ENCODE measurements at places on chromosomes 12 and 14.

DNA sequence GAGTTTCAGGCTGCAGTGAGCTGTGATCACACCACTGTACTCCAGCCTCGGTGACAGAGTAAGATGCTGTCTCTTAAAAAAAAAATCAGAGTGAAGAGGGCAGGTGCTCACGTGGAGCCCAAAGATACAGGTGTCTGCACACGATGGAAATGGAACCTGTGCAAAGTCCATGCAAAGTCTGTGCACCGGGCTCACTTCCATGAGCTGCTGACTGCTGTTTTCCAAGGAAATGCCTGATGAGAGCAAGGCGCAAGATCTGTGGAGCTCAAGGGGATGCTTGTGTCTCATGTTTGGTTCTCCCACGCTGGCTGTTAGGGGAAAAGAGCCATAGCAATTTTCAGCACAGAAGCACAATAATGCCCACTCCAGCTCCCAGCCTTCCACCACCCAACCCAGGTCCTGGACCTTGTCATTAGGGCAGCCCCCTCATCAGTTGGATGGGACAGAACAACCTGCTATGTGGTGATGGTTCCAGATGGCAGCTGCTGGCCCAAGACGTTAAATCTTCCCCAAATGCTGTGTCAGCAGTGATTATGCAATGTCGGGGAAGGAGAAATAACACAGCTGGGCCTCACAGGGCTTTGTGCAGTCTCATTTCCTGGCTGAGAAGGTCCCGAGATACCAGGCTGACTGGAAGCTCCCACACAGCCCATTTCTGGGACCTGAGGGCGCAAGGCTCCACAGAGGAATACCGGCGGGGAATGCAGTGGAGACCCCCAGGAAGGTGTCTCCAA lies 27.9 kb upstream of the DICER1 start:
- no peak for DNase-seq

GRCh38 chr12:106091446-106091820 lies 47.3 kb downstream of the NUAK1 start:
- DNase-seq = no peak

DNA sequence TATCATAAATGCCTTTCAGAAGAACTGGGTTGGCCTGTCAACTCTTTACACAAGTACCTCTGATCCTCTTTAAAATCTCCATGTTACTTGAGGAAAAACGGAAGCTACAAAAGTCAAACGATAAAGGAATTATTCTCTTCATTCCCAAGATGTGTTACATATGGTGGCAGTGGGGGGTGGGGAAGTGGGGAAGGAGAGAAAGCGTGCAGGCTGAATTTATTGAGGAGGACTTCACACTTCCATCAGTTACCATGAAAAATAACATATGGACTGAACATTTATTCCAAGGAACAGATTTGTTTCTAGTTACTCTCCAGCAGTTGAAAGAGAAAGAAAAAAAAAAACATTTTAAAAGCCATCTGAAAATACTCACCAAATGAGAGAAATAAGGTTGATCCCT lies 474.4 kb upstream of the DCN start:
- DNase-seq = no peak

GRCh38 chr12:64407342-64408223 lies 3.4 kb downstream of the XPOT start:
- no peak for DNase-seq

DNA sequence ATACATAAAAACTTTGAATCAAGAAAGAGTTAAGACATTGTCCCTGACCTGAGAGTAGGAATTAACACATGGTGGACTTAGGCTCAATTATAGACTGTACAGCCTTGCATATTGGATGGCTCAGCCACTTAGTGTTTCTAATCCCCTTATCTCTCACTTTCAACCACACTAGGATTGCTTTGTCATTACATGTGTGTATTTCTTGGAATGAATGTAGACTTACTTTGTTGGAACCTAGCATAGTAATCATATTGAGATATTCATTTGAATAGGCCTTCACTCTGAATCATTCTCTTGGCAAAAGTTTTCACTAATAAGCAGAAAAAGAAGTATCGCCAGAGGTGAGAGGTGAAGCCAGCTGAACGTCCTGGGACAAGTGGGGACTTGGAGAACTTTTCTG lies 1973.9 kb upstream of the FLRT2 start:
- no peak for DNase-seq

GRCh38 chr14:70744641-70745040 lies 64.7 kb downstream of the MAP3K9 start:
- DNase-seq = no peak

DNA sequence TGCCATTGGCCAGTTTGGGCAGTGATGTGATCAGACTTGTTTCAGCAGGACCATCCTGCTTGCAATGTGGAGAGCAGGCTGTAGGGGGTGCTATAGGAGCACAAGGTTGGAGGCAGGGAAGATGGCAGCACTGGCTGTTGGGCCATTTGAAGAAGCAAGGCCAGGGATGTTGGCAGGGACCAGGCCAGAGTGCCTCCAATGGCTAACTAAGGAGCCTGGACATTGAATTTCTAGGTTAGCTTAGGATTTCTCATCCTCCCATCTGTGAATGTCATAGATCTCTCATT lies 23.5 kb downstream of the FGF23 start:
- no peak for DNase-seq

DNA sequence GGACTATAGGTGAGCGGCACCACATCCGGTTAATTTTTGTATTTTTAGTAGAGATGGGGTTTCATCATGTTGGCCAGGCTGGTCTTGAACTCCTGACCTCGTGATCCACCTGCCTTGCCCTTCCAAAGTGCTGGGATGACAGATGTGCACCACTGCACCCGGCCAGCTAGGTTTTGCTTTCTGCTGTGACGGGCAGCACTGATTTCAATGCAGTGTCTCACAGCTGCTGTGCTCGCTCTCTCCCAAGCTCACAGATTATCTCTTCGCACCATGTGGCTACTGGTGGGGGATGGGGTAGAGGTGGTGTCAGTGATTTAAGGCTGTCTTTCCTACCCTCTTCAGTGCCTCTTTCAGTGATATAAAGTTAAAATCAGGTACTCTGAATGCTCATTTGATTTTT lies 909.1 kb downstream of the TRHDE start:
- DNase-seq = no peak

DNA sequence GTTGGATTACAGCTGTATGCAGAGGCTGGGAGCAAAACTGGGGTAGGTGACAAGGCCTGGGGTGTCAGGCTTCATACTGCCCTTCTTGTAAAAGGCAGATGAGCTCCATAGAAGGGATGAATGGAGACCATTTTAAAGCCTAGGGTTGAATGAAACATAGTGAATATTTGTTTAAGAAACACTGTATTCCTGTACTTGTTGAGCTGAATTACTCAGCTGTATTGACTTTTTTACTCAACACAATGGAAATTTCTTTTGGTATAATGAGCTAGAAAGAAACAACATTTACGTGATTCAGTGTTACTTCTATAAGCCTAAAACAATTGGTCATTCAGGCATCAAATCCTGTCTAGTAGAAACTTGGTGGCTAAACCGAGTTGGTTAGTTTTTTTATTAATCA lies 14.1 kb downstream of the ATP6V0A2 start:
- DNase-seq = no peak

- no peak for DNase-seq
Measured at GRCh38 chr12:51519755-51520154, 71.3 kb upstream of the SCN8A start.

GRCh38 chr12:89875809-89876208 lies 167.2 kb upstream of the ATP2B1 start:
- DNase-seq = no peak

DNA sequence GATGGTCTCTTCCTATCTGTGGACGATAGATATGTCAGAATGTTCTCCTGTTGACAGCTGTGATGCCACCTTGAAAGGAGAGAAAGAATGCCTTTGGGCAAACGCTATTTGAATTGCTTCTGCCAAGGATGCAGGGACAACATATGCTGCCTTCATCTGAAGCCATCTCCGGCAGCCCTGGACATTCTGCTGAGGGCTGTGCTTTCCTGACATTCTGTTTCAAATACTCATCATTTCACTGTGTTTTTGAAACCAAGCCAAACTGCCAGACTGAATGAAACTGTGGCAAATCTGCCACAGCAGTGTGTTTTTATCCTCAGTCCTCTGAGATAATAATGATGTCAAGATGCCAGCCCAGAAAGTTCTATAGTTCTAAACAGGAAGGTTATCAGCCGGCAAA lies 85.8 kb upstream of the BCAT1 start:
- DNase-seq = no peak

GRCh38 chr12:130646716-130647370 lies 69.3 kb downstream of the RIMBP2 start:
- DNase-seq = no peak

DNA sequence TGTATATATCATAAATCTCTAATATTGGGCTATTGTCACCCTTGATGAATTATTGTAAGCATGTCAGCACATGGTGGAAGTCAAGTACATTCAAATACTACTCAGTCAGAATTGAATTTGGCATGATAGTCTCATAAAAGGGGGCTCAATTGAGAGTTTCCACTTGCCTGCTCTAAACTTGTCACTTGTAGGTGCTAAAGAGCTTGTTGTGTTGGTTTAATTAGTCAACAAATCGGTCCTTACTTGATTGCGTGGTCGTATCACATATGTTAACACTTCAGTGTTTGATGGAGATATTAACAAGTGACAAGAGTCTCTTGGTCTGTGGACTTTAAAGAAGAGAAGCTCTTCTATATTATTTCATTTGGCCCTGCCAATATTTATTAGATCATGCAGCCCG lies 81.1 kb downstream of the NKX2-1 start:
- peak; percentile 46 for DNase-seq

- DNase-seq = peak; percentile 81
Measured at GRCh38 chr14:36755756-36756155, 94.1 kb downstream of the PAX9 start.

DNA sequence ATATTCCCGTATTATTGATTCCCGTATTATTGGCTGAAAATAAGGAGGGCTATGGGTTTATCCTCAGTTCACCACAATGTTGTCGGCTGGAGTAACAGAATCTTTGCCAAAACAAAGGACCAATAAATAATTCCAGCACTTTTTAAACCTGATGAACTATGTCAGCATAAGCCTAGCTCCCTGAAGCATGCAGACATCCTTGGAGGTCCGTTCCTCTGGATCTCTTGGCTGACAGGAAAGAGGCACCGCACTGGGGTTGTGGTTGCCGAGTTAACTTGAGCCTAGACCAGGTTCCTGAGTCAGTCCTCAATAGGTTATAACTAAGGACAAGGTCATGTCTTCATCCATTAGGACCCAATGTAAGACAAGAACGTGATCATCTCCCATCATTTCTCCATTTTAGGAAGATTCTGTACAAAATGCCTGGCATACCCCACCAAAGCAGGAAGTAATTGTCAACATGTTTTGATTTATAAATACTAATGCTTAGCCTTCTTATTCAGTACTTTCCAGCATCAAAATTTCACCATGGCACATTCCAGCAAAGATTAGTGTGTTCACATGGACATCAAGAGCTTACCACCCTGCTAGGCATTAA lies 36.6 kb downstream of the NID2 start:
- no peak for DNase-seq
